GM13977 (cell line): ENCODE measurements at places on chromosomes 7 and 10.

DNA sequence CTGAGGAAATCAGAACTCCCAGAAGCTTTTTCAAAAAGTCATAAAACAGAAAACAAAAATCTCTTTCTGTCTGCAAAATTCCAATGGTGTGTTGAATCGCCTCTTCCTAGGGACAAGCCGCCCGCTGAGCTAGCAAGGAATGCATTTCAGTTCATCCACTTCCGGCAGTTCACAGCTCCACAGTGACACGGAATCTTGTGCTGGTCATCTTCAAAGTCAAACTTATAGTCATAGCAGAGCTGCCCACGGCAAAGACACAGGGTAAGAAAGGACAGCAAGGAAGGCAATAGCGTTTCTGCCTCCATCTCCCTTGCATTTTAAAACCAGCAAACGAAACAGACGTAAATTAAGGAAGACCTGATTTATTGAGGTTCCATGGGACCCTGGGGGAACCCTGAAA lies 111.2 kb downstream of the GALNT11 start:
- no peak for DNase-seq

GRCh38 chr7:41103331-41103730 lies 599.6 kb downstream of the INHBA start:
- no peak for DNase-seq

GRCh38 chr7:151429560-151430331 lies 10.2 kb downstream of the CRYGN start:
- DNase-seq: peak; percentile 73

DNA sequence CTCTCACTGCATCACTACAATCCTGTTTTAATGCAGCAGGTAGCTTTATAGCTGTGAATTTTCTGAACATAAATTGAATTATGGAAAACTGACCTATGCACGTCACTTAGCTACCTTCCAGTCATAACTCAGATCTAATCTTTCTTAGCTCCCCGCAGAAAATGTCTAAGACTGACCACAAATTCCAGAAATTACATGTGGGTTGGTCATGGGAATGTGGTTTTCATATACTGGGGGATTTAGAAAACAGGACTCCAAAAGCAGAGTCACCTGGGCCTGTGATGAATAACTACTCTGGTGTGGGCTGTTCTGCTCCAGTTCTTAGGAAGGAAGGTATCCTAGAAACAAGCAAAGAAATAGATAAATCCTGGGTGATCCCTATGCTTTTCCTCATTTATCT lies 178.4 kb upstream of the LRRTM3 start:
- no peak for DNase-seq

DNA sequence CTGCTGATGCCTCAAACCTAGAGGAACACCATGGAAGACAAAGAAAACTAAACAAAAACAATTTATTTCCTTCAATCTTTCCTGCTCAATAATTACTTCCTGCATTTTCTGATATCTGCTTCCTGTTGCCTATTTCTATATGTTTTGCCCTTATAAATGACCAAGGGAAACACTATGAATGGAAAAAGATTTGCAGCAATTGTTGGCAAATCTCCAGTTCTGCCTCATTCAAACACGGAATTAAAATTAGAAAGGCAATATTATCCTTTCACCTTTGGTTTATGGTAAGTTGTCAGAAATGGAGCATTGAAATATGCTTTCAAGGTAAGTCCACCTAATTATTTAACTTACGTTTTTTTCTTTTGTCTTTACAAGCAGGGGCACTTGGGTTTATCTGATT lies 552.2 kb upstream of the ANKRD30A start:
- no peak for DNase-seq

DNA sequence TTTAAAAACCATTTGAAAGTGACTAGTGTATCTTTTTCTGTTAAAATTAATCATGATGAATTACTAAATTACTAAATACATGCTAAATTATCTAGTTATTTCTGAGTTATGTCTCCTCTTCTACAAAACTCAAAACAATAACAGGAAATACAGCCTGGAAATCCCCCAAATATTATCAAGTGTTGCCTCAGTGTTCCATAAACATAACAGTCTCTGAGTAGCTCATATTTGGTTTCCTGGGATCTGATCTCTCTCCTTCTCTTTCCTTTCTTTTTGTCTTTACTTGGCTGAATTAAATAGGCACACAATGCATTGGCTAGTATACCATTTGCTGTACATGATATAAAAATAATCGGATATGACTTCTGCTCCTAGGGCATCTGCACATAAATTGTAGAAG lies 277.6 kb upstream of the IGFBP3 start:
- DNase-seq: no peak

- no peak for DNase-seq
Observed at GRCh38 chr7:108711611-108712010, 141.9 kb downstream of the DNAJB9 start.

DNA sequence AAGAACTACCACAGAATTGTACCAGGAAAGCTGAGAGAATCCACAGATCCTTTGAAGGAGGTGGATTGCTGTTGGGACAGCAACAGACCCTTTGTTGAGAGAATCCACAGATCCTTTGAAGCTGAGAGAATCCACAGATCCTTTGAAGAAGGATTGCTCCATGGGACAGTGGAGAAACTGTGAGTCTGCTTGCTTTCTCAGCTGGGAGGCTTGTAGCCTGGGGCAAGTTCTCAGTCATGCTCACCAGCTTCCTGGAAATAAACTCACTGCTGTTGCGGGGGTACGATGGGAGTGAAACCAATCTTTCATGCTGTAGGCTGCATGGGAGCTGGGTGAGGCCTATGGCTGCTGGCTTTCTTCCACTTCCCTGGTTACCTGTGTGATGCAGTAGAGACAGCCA lies 106.3 kb downstream of the C7orf25 start:
- DNase-seq: no peak

- no peak for DNase-seq
Observed at GRCh38 chr10:6558272-6558671, 21.8 kb downstream of the PRKCQ start.

DNA sequence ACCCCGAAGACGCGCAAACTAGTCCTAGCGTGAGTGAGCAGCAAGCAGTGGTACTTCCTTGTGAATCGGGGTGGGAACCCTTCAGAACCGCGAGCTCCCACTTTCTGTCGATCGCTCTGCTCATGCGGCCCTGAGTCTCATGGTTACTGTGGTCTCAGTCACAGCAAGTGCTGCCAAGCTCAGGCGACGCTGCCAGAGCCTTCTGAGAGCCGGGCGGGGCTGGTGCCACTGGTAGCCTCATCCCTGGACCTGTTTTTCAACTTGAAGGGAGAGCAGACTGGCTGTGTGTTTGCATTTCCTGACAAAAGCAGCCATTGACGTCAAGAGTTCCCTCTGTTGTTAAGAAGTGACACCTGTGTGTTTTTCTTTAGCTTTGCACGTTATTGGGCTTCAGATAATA lies 32.9 kb upstream of the BHLHA15 start:
- DNase-seq: no peak

DNA sequence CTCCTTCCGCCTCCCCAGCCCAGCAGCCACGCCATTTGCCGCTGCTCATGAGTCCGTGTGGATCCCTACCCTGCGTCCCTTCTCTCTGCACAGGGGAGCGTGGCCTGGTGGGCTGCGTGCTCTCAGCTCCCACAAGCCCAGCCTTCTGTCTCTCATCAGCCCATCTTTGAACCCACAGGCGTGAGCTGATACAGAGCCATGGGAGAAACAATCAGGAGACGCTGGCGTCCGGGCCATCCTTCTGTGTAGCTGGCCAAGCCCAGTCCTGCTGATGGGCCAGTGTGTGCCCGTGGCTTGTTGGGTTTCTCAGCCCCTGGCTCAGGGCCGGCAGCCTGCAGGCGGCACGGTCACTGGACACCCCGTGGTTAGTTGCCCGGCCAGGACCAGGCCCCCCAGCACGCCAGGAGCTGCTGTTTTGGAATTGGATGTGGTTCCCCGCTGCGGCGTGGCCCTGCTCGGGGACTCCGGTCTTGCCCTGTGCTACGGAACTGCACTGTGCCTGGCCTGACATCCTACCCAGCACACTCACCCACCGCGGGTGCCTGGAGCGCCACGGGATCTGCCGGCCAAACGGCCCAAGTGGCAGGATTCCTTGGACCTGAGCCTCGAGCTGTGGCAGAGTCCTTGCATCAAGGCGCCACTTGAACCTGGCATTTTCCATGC lies 88.9 kb downstream of the ELFN1 start:
- no peak for DNase-seq

GRCh38 chr10:58576751-58577436 lies 64.2 kb downstream of the BICC1 start:
- no peak for DNase-seq

DNA sequence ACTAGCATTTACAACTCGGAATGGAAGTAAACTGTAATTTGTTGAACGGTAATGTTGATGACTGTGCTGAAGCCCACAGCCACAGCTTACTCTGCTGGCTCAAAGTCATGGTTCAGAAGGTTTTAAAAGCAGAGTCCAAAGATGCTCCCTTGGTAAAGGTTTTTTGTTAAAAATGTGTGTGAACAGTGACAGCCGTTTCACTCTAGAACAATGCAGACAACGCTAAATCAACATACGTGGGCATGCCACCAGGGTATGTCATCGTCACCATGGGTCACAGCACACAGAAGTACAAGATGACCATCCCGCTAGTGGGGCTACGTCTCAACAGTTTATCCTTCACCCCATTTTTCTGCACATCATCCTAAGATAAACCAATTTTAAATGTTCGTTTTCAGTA lies 106.5 kb upstream of the LANCL2 start:
- no peak for DNase-seq

- DNase-seq: no peak
Observed at GRCh38 chr7:132392713-132393112, 183.6 kb downstream of the PLXNA4 start.

DNA sequence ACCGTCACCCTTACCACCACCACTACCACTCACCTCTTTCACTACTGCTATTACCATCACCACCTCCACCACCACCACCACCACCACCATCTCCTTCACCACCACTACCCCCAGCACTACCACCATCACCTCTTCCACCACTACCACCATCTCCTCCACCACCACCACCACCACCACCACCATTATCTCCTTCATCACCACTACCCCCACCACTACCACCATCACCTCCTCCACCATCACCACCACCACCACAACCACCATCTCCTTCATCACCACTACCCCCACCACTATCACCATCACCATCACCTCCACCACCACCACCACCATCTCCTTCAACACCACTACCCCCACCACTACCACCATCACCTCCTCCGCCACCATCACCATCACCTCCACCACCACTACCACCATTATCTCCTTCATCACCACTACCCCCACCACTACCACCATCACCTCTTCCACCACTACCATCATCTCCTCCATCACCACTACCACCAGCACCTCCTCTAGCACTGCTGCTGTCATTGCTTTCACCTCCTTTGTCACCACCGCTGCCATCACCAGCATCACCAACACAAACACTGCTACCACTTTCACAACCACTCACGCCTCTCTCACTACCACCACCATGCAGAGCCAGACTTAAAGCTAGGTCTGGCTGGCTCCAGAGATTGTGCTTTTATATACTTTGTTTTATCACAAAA lies 109.3 kb downstream of the ICA1 start:
- DNase-seq: no peak

GRCh38 chr7:155000795-155001194 lies 2.1 kb downstream of the PAXIP1 start:
- DNase-seq: no peak

DNA sequence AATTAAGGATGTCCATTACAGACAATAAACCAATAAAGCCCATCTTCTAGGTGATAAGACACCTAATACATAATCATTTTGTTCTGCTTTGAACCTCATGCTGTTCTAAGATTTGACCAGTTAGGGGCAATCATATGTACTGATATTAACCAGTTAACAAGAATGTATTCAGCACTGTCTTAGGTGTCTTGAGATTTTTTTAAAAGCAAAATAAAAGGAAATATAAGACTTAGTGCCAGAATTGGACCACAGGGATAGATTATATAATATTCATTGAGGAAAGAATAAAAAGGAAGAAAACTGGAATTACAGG lies 32.0 kb downstream of the IMMP2L start:
- DNase-seq: no peak

DNA sequence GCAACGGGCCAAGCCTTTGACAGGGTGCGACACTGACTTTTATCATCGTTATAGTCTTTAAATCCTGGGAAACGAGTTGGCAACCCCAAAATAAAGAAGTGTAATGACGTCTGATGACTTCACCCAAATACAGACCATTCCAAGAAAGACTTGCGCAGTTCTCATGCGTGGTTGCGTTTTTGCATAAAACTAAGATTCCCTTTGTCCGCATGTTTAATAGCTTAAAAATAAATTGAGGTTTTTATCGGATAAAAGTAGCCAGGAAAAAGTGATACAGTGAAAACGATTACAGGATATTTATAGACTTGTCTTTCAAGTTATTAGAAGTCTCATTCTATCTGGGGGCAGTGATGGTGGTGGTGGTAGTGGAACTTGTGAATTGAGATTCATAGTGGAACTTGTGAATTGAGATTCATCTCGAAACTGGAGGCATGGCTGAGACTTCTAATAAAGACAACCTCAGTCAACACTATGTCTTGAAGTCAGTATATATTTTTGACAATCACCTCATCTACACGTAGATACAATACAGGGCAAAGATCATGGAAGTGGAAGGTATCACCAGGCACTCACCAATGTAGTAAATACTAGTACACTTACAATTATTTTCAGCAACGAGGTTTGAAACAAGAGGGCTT lies 1.2 kb upstream of the NAMPT start:
- DNase-seq: peak; percentile 70

DNA sequence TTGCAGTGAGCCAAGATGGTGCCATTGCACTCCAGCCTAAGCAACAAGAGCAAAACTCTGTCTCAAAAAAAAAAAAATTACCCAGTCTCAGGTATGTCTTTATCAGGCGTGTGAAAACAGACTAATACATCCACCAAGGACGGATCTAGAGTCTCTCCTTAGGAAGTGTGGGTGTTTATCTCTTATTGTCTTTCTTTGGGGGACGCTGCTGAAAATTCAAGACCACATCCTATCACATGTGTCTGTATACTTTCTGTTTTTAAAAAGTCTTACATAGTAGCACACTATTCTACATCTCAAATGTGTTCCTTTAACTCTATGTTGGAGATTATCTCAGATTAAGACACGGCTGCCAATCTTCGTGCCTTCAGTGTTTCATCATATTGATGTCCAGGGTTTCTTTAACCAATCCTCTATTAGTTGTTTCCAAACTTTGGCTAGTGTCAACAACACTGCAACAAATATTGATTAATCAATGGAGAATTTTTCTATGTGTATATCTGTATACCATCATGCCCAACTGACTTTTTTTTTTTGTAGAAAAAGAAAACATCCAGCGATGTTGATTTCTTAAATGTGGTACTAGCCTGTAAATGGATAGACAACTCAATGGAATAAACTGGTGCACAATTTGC lies 92.3 kb upstream of the KDM7A start:
- no peak for DNase-seq
